ENCODE measurements at places on chromosomes 4 and X. TPM values are rescaled to one million over a fixed set of nuclear protein-coding genes. Genes with fewer than 3 reads are reported as not detected.
A peak's percentile ranks its signal among the peaks of the same experiment; 100 is the strongest.

- DNase-seq, result no peak
These were observed 9.2 kb upstream of the RBPJ start for GRCh38 chr4:26311633-26312032.

DNA sequence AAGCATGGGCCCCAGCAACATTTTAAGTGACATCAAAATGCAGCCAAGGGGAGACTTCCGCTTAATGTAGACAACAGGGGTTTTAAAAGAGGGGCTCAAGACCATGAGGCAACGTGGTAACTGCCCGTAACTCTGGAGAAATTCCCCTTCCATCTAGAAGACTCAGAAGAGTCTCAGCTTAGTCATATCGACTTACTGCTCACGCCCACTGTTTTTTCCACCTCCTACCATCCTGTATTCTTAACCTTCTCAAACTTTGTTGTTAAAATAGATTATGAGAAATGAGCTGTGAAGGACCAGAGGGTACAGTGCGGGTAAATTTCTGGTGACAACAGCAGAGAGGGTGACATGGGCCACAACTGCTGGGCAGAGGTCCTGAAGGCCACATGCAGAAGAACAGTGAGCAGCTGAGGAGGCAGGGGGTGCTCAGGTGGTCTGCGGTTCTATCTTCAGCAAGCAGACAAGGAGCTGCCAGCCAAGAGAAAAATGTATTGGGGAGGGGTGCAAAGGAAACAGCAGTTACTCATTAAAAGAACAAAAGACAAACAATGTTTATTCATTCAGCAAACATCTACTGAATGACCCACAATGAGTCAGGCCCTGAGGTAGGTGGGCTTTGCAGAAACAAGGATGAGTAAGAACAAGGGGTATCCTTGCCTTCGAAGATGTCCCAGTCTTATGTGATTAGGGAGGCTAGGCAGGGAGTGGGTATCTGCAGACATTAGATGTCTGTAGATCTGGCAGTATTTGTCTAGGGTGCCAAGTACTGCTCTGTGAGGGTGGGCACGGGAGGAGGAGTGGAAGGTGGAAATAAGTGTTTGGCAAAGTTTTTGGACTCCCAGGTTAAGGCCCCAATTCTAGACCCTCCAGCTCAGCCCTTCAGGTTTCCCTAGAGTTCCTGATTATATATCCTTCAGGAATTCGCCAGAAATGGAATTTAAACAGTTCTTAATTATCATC, 175.3 kb downstream of the TSPAN5 start:
- no peak for DNase-seq

PASD1 gene
- total RNA-seq, result not detected

DNA sequence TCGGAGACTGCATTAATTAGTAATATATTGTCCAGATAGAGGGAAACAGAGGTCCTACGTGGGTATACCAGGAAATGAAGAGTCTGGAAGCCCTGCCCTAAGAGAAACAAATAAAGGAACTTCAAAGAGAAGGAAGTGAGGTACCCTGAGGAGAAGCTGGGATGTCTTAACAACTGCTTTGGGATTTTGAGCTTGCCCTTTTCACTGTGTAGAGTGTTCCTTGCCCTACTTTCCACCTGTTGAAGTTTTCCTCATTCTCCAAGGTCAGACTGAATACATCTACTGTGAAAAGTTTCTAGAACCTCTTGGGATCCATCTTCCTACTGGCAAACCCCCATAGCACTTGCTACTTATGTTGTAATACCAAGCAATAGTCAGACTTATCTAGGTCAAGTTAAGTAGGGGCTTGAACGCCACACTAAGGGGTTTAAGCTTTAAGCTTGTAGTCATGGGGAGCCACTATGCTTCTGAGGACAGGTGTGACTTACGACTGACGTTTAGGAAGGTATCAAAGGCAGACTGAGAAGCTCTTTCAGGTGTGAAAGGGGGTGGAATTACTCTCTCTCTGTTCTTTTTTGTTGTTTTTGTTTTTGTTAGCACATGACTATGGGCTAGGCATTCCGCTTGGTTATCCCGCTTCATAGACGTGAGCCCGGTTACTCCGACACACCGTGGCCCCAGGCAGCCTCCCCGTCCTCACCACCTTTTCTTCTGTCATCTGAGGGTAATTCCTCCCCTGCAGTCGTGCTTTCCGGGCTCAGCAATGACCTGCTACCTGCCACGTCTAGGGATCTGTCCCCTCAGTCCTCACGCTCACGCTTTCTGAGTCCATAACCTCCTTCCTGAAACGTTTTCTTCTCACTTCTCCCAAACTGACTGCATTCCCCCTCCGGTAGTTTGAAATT, 959 bp upstream of the REST start:
- DNase-seq, result peak; percentile 24

PLXNA3 gene
- 16.0 TPM for total RNA-seq

DNA sequence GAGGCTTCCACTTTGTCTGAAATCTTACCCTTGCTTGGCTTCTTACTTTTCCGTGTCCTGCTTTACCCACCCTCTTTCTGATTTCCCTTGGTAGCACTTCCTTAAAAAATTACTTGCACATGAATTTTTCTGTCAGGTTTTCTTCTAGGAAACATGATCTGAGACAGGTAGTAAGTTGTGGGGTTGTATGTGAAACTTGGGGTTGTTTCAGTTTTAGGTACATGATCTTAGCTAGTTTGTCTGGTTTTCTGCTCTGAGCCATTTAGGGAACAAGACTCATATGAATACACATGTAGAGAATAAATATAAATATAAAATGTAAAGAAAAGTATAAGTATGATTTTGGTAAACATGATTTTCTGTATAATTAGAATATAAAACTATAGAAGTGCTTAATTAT, 17.4 kb upstream of the ARMCX2 start:
- no peak for DNase-seq

SPANXA1 gene
- not detected for total RNA-seq

GRCh38 chr4:163343604-163344146, at the start of gene NPY5R:
NPY5R (plus strand) TSS chr4:163343892; CDS start chr4:163350274, 6,382 bp downstream.
- peak; percentile 22 for DNase-seq

CXCL1 gene
- total RNA-seq, result 7.0 TPM

EGF gene
- 49.4 TPM for total RNA-seq

DNA sequence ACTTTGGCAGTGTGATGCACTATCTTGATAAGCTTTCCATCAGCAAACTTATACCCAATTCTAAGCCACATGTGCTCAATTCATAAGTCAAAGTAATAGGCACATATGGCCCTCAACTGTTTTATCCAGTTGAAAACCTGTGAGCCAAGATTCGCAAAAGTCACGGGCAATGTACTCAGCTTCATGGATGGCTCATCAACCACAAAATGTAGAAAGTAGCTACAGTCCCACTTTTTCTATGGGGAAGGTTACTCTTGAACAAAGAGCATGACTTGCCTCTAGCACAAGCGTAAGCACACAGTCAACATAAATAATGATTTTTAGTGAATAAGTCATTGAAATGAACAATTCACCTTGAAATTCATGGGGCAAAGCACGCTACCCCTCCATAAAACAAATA, 25.1 kb upstream of the DDX53 start:
- no peak for DNase-seq

- no peak for DNase-seq
These were observed 14.4 kb downstream of the ITGB1BP2 start for GRCh38 chrX:71315917-71316316.

MTMR8 gene
- 1.6 TPM for total RNA-seq

NSUN7 gene
- total RNA-seq, result 7.2 TPM

DNA sequence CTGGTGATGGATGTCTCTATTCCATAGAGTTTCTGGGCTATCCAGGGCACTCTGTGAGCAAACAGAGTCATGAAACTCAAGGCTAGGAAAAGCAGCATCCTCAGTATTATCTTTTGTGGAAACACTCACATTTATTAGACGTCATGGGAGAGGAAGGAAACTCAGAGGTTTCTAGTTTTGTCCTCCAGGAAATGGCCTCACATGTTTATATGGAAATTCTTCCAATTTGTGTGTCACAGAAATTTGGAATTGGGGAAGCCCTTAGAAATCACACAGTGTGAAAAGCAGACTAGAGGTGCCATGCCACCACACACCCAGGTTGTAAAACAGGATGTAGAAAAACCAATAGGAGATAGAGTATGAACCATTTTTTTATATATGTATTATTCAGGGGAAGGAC, 31.1 kb downstream of the IDS start:
- no peak for DNase-seq

- DNase-seq, result no peak
These were observed 28.1 kb upstream of the RASL11B start for GRCh38 chr4:52833941-52834525.

MAGEE2 gene
- not detected for total RNA-seq

DNA sequence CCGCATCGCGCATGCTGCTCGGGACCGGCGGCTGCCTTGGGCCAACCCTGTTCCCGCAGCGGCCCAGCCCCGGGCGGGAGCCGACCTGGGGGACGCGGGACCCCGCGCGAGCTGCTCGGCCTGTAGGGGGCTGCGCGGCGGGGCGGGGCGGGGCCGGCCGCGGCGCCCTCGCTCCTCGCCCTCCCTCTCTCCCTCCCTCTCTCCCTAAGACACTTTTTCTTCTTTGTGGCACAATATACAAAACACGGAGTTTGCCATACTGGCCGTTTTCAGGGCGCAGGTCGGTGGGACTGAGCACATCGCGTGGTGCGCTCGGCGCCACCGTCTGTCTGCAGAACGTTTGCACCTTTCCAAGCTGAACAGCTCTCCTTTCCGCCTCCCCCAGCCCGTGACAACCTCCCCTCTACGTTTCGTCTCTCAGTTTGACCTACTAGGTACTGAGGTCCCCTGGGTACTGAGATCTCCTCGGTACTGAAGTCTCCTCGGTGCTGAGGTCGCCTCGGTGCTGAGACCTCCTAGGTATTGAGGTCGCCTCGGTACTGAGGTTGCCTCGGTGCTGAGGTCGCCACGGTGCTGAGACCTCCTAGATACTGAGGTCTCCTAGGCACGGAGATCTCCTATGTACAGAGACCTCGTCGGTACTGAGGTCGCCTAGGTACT, 261.1 kb upstream of the PLCXD1 start:
- DNase-seq, result no peak
